ENCODE measurements at places on chromosomes 16 and 17.
A peak's percentile ranks its signal among the peaks of the same experiment; 100 is the strongest.

- DNase-seq: no peak
Measured at GRCh38 chr17:36877771-36878170, 59.5 kb upstream of the LHX1 start.

GRCh38 chr16:89084411-89084810, 9.2 kb upstream of the ACSF3 start:
- DNase-seq: no peak

DNA sequence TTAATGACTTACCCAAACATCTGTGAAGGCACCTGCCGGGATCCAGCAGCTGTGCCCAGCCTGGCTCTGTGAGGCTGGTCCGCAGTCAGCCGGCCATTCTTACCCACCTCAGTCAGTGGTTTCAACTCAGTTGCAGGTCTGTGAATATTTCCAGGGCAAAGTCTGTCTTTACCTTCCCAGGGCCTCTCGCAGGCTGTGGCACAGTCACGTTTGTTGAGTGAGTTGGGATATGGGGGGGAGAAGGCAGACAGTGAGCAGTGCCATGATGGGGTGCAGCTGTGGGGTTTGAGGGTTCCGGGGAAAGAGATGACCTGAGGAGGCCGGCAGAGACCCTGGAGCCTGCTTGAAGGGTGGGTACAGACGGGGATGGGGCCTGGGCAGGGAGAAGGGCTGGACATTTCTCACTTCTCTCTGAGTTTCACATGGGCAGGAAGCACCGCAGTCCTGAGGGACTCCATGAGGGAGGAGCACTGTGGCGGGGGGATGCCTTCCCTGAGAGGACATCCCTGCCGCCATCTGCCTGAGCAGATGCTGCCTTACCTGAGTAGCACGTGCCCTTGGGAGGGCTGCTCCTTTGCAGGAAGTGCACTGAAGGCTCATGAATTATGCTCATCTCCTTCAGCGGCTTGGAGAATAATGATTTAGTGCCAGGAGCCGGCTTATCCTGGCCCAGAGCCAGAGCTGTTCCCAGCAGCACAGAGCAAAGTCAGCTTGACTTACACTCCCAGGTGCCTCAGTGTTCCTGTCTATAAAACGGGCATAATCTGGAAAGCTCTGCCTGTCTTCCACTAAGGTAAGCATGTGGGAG, 48.1 kb downstream of the KSR1 start:
- DNase-seq: no peak

- DNase-seq: no peak
Measured at GRCh38 chr17:65017207-65017774, 39.2 kb downstream of the GNA13 start.

DNA sequence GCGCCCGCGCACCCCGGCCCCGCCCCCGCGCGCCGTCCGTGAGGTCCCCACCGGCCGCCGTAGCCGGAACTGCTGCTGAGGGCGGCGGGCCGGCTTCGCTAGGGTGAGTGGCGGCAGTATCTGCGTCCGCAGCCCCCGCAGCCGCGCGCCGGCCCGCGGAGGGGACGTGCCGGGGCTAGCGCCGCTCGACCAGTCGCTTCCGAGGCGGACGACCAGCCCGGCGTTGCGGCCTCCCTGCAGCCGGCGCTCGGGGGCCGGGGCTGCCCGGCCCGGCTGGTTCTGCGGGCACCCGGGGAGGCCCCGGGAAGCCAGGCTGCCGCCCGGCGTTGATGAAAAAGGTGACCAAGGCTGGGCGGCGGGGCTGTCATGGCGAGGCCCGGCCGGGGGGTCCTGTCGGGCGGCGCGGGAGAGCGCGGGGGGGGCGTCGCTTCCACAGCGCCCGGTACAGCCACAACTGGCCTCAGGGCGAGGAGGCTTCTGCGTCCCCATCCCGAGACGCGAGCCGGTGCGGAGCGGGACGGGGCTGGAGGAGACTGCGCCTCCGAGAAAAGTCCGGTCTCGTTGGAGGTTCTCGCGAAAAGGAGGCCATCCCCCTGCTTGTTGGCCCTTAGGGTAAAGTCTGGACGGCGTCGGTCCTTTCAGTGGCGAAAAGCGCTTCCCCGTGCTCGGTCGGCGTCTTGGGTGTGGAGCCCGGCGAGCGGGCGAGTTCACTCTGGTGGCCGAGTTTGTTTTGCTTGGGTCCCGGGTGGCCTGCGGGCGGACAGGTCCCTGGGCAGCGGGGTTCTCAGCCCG, at the start of gene CRAMP1:
TSS of gene CRAMP1 (plus strand) at position 41 of the 792 bp plus-strand sequence. CDS start 2,280 bp downstream, outside the sequence.
- DNase-seq: peak; percentile 23

- no peak for DNase-seq
Measured at GRCh38 chr16:49972961-49973360, 52.1 kb upstream of the CNEP1R1 start.

GRCh38 chr17:78230252-78230962, 1.0 kb upstream of the TMEM235 start:
- DNase-seq: no peak

- no peak for DNase-seq
Measured at GRCh38 chr17:69898601-69899000, 176.4 kb upstream of the KCNJ16 start.

DNA sequence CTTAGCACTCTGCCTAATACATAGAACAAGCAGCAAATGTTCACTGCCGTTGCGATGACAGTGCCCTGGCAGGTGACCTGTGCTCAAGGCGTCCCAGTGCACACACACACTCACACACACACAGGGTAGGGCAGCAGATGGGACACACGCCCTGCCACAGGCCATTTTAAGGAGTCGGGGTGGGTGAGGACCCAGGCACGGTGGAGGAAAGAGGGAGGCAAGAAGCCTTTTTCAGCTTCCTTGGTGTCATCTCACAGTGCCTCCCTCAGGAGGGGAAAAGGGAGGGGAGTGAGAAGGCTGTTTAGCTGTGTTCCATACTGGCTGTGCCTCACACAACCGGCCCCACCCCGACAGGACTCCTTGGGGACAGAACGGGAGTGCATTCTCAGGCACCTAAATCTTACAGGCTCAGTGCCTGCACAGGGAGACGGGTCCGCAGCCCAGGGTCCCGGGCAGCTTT, 1.5 kb downstream of the PITPNM3 start:
- DNase-seq: no peak

- no peak for DNase-seq
Measured at GRCh38 chr17:49873466-49873865, 25.6 kb upstream of the TAC4 start.

GRCh38 chr17:40735016-40735415, 20.1 kb downstream of the KRT25 start:
- no peak for DNase-seq

DNA sequence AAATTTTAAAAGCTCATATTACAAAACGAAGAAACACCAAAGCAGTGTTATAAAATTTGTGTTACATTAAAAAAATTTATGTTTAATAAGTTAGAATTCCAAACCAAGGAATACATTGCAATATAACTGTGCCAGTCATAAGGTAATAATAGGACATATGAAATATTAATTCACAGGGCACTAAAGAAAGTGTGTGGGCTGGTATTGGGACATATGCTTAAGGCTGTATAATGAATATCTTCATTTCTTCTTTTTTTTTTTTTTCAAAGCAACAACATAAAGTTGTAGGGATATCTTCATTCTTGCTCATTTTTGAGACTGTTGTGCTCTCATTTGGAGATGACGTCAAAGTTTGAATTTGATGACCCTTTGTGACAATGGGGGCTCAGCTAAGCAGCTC, 17.5 kb upstream of the FBXO47 start:
- DNase-seq: no peak

DNA sequence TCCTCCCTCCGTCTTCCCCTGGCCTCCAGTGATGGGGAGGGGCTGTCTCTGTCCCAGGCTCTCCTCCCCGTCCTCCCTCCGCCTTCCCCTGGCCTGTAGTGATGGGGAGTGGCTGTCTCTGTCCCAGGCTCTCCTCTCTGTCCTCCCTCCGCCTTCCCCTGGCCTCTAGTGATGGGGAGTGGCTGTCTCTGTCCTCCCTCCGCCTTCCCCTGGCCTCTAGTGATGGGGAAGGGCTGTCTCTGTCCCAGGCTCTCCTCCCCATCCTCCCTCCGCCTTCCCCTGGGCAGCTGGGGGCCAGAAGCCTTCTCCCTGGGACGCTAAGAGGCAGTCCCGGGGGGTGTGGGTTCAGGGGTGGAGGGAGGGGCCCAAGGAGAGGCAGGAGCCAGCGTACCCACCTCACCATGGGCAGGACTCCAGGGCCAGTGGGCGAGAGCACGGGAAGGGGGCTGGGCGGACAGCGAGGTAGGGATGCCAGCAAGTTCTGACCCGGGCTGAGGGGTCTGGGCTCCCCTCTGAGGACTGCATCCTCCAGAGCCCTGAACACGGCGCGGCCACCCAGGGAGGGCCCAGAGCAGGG, 14.8 kb downstream of the UTS2R start:
- no peak for DNase-seq

DNA sequence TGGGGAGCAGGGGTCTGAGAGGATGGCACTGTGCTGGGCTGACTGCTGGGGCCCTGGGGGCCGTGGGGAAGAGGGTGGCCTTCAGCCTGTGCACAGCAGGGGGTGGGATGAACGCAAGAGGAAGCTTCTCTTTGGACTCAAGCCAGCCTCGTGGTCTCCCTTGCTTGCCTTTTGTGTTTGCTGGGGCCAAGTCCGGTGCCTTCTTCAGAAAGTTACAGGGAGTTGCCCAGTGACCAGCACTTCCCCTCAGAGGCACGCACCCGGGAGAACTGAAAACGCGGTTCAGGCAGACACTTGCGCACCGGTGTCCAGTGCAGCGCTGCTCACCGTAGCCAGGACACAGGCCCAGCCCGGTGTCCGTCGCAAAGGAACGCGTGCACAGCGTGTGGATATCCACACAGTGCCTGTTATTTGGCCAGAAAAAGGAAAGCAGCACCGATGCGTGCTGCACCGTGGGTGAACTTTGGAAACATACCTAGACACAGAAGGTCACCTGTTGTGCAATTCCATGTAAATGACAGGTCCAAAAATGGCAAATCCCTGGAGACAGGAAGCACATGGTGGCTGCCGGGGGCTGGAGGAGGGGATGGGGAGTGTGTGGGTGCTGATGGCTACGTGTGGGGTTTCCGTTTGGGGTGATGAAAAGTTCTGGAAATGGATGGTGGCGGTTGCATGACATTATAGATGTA, 29.4 kb upstream of the NUDT16L1 start:
- DNase-seq: no peak
